ENCODE measurements at places on chromosomes 5 and 9.
A peak's percentile ranks its signal among the peaks of the same experiment; 100 is the strongest.

DNA sequence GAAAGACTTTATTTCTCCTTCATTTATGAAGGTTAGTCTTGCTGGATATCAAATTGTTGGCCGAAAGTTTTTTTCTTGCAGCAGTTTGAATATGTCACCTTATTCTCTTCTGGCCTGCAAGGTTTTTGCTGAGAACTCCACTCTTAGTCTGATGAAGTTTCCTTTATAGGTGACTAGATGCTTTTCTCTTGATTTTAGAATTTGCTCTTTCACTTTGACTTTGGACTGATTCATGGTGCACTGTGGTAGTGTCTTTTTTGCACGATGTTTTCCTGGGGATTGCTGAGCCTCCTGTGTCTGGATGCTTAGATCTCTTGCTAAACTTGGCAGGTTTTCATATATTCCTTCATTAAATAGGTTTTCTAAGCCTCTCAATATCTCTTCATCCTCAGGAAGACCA lies 12.4 kb downstream of the AHRR start:
- DNase-seq = no peak

- no peak for DNase-seq
These were observed 29.1 kb downstream of the ADAMTS2 start for GRCh38 chr5:179316111-179316551.

DNA sequence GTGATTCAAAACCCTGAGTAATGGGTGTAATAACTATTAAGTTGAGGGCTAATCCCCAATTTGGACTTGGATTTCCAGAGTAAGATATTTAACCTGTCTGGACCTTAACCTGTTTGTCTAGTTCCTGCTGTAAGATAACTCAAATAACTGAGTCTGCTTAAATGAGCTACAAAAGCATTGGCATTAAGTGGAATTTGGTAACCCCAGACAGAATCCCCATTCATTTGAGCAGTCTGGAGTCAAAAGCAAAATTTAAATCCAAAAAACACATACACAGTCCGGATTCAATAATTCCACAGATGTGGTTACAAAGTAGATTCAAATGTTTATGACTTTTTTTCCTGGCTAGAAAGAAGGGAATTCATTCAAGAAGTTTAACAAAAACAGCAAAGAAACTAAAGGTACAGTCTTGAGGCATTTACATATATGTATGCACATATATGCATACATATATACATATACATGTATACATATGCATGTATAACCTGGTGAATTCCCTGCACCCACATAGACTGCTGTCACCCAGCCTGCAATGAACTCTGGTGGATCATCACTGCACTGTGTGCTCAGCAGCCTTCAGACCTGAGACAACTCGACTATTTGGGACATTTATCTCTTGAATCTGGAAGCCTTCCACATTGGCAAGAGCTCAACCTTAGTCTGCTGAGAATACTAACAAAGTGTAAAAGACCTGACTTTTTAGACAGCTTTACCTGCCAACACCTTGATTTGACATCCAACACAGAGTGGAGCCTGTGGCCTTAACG lies 205.4 kb downstream of the LURAP1L start:
- no peak for DNase-seq

DNA sequence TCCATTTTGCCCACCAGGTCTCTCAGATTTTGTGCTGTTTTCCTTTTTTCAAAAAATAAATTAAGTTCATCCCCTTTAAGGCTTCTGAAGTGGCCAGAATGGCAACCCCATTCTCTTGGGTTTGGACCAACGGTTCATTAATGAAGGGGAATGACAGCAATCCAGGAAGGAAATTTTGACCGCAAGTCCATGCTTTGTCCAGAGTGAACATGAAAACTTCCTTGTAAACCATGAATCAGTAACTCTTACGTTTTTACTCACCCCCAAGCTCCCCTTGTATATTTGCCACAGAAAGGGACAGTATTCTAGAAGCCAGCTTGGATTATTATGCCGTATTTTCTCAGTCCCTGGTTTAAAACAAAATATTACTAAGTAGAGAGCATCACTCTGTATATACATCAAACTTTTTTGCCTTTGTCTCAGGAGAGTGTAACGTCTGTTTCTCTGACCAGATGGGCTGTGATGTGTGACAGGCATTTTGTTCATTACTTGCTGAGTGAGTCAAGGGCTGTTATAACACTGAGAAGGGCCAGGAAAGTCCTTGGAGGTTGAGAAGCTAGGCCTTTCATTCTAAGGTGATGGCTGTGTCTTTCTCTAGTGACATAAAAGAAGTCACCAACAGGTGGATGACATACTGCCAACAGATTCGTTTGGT lies 148.2 kb downstream of the SMARCA2 start:
- DNase-seq = no peak

DNA sequence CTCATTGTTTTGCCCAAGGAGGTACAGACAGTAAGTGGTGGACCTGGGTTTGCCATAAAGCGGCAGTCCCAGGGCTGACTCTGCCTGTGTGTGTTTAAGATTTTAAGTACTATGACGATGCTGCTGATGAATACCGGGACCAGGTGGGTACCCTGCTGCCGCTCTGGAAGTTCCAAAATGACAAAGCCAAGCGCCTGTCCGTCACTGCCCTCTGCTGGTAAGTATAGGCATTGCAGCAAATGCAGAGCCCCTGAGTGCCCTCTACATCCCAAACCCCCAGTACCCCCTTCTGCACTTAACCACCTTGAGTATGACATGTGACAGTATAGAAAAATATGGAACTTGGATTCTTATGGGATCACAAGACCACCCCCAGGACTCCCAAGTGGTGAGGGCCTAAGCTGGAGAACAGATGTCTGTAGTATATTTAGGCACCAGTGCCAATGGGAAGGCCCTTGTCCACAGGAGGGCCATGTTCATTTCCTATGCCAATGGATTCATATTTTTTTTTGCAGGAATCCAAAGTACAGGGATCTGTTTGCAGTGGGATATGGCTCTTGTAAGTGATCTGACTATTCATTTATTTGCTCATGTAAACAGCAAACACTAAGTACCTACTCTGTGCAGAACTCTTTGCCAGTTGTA lies 22.0 kb downstream of the ENHO start:
- peak; percentile 54 for DNase-seq

GRCh38 chr9:14674630-14675029 lies 18.6 kb downstream of the ZDHHC21 start:
- no peak for DNase-seq

- peak; percentile 76 for DNase-seq
These were observed 704 bp downstream of the SUSD1 start for GRCh38 chr9:112174222-112174964.

DNA sequence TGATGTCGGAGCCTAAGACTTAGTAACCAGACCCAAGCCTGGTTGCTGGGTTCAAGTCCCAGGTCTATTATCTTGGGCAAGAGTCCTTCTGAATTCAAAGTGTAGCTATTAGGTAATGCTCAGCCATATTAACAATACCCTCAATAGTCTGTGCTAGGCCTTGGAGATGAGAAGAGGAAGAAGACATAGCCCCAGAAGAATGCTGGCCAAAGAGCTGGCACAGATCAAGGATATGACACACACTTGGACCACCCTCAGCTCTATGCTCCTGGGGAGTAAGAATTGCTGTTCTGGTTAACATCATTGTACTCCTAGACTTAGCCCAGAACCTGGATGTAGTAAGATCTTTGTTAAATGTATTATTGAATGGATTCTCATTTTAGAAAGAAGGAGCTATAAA lies 426.7 kb downstream of the CDK5RAP2 start:
- DNase-seq = no peak

DNA sequence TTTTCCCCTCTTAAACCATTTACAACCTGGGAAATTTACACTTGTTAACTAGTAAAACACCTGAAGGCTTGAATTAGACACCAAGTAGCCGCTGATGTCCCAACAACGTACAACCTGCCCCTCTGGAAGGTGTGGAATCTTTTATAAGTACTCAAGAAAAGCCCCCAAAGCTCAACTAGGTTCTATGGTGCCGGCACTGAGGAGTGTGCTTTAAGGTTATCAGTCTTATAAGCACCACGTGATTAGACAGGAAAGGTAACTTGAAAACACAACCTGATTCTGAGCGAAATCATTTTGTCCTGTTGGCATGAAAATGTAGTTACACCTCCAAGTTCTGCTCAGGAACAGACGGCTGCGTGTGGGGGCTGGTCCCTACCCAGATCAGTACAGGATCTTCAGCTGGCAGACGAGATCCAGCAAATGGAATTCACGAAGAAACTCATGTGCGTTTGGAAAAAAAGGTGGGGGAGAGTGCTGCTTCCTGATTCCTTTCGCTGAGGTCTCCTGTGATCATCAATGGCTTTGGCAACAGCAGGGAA lies 195.5 kb downstream of the MEF2C start:
- no peak for DNase-seq

DNA sequence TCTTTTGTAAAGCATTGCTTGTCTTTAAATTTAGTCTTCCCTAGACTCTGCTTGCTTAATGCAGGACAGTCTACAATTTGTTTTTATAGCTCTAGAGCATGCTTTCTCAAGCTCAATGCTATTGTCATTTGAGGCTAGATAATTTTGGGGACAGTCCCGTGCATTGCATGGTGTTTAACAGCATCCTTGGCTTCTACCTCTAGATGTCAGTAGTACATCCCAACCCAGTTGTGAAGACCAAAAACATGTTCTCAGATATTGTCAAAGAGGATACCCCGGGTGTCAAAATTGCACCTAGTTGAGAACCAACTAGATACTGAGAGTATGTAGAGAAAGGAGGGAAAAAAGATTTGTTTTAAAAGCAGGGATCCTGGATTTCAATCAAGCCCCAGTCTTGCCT lies 277.5 kb downstream of the CEMIP2 start:
- DNase-seq = peak; percentile 0

GRCh38 chr5:143509758-143510221 lies 106.3 kb upstream of the NR3C1 start:
- DNase-seq = no peak

DNA sequence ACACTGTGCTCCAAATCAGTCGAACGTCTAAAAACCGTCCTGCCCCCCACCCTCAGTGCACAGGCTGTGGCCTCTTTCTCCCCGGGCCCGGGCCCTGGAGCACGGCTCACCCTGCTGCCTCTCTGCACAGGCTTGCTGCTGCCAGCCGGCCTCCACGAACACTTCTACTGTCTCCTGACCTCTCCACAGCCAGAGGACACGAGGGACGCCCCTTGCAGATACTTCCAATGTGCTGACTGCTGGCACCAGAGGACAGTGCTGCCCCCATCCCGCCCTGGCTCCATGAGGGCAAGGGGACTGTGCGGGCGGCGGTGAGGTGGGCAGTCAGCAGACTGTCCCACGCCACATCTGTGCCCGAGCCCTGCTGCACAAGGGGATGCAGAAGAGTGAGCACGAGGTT lies 174.8 kb downstream of the COL23A1 start:
- DNase-seq = no peak

GRCh38 chr9:118991366-118992285 lies 377.6 kb downstream of the BRINP1 start:
- no peak for DNase-seq

DNA sequence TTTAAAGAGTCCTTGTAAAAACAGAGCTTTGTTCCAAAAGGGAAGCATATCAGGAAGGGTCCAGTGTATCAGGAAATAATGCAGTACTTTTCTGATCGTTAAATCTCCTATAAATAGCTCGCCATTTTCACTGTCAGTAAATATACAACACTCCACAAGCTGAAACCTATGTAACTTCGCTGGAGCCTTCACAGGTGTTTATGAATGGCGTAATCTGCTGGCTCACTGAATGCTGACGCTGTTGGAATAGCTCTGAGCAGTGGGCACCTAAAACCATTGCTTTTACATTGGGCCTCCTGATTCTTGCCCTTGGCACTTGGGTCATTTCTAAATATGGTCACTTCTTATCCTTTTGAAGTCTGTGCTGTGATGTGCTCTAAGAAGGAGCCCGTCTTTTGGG lies 4.3 kb downstream of the SHC3 start:
- no peak for DNase-seq

DNA sequence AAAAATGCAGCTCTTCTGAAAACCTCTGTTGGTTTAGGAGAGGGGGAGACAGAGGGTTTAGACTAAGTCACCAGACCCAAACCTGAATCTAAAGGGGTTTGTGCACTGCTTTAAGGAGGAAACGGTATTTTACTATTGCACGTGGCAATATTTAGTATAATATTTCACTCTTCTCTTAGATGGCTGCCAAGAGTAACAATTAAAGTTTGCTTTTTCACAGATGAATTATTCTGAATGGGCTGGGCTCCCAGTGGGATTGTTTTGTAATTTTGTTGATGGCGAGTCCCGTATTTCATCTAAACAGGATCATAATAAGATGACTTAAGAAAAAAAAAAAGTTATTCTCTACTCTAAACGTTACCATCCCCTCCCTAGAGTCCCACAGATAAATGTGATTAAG lies 245.4 kb downstream of the PCSK5 start:
- DNase-seq = no peak

DNA sequence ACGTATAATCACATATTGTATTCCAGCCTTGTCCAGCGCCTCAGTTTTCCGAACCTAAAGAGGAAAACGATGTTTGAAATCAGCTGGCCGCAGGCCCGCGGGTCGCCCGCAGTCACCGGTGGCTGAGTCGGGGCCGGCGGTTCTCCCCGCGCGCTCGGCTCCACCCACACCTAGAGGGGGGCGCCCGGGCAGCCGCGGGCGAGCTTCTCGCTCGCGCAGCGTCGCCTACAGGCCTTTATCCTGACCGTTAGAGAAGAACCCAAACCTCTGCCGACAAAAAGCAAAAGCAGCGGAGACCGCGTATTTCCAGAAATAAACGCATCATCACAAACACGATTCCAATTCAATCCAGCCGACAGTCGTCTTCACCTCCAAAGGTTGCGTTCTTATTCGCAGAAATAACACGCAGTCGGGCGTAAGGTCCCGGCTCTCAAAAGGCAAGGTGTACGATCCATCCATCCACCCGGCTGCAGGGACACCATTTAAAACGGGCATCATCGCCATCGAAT lies 725 bp upstream of the NIPBL start:
- DNase-seq = peak; percentile 80

DNA sequence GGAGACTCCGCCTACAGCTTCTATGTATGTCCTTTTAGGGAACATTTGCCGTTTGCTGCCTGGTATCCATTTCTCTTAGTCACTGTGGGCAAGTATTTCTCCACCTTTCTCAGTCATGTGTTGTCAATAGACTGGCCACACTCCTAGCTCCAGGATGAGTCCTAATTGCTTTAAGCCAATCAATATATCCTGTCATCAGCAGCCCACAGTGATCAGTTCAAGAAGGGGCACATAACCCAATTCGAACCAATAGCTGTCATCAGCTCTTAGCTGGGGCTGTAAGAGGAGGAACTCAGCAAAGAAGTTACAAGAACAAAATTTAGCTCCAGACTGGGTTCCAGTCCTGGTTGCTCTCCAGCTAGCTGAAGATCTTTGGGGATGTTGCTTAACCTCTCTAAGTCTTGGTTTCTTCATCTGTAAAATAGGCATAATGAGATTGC lies 70.7 kb upstream of the MAN2A1 start:
- DNase-seq = no peak

Measured in EH (cell line).